ENCODE measurements at places on chromosomes 4 and X.

- no peak for DNase-seq
These were observed 557 bp upstream of the KDR start for GRCh38 chr4:55125763-55126541.

GRCh38 chr4:179116011-179116410, 1673.8 kb upstream of the AGA start:
- DNase-seq, result no peak

DNA sequence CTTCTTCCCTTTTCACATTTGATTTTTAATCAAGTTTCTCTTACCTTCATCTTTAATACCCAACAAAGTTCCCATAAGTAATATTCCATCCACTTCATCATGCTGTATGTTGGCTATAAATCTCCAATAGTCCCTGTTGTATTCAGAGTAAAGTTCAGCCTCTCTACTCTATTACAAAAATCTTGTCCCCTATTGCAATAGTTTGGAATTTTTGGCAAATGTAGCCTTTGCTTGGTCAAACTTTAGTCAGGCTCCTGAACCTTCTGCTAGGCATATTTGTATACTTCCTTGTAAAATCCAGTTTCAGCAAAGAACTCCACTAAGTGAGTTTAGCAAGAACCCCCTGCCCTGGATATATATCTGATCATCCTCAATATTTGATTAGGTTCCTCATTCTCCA, 54.0 kb upstream of the PACRGL start:
- DNase-seq, result no peak

GRCh38 chr4:115119804-115120352, 6.5 kb upstream of the NDST4 start:
- no peak for DNase-seq

GRCh38 chr4:10569491-10569890, 112.3 kb upstream of the ZNF518B start:
- DNase-seq, result no peak

- no peak for DNase-seq
These were observed 92.2 kb upstream of the RAPGEF2 start for GRCh38 chr4:159010563-159011260.

GRCh38 chrX:54865208-54865607, 55.4 kb upstream of the TRO start:
- DNase-seq, result no peak
